NCI-H1092 (cell line): ENCODE measurements at places on chromosomes 12 and 14.

- no peak for DNase-seq
These were observed 69.7 kb downstream of the WASHC3 start for GRCh38 chr12:101992091-101992490.

GRCh38 chr12:57219993-57220754 is 3.6 kb downstream of the NXPH4 start:
- no peak for DNase-seq

GRCh38 chr12:1863823-1864222 is 43.5 kb downstream of the LRTM2 start:
- no peak for DNase-seq

DNA sequence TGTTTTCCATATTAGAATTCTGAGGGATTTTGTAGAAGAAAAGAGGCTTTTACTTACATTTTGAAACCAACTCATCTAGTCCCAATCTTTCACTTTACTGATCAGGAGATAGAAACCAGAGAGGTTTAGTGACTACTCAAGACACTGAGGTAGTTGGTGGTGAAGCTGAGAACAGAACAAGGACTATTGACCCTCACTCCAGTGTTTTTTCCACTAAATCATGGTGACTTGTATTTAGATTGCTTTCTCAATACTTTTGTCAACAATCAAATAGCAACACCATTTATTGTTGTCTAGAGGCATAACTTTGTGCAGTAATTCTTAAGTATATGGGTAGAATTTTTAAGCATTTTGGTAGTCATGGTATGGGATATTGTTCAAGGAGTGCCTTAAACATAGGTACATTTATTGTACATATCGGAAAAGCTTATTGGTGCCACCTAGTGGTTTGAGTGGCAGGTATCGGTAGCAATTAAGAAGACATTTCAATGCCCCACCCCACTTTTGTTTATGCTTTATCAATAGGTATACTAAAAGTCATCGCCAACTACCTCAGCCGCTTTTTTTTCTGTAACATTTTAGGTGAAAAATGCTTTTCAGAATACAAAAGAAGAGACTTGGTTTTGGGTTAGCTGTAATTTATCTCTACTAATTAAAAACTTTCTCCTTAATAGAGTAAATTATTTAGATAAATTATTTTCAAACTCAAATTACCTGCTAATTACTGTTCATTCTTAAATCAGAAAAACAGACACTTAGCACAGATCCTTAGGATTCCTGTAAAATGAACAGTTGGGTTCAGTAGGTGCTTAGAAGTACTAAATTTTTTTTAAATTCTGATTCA is 47.3 kb upstream of the PAWR start:
- DNase-seq = peak; percentile 14

GRCh38 chr14:70648346-70648745 is 6.6 kb downstream of the TTC9 start:
- DNase-seq = no peak

GRCh38 chr12:122399254-122399591 is 23.2 kb downstream of the CLIP1 start:
- DNase-seq = no peak

- DNase-seq = no peak
These were observed 106.0 kb downstream of the TXNDC16 start for GRCh38 chr14:52446355-52446754.

DNA sequence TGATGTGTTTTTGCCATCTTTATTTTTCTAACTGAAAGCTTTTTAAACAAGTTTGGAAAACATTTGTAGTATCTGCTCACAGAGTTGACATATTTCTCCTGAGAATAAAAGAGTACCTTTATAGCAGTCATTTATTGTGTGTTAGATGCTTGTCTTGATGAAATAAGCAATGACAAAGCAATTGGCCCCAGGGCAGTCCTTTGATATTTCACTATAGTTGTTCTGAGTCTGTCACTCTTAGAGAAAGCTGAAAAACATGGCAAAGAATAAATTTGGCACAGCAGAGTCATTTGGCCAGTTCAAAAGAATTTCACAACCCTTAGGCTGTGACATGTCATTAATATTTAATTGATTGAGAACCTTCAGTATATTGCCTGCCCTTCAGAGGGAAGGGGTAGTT is 166.2 kb downstream of the PTPRO start:
- DNase-seq = no peak

- no peak for DNase-seq
These were observed 58.9 kb downstream of the USP15 start for GRCh38 chr12:62319058-62319457.

GRCh38 chr14:94269156-94269555 is 23.9 kb downstream of the SERPINA10 start:
- DNase-seq = no peak

GRCh38 chr14:97642631-97643030 is 845.4 kb downstream of the VRK1 start:
- no peak for DNase-seq

DNA sequence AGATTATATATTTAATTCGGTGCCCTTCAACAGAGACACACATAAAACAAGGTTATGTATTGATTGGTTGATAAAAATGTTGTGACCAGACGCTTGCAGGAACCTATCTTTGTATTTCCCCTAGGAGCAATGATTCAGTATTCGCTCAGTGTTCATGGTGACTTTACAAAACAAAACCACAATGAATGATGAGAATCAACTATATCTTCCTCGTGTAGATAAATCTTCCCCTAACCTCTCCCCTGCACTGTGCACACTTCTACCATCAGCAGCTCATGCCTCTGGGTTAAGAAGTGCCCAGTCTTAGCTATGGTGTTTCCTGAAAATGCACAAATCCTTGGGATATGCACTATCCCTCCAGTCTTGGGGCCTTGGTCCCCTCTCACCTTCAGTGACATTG is 16.3 kb downstream of the RIN3 start:
- no peak for DNase-seq

- DNase-seq = no peak
These were observed 95.7 kb downstream of the RFLNA start for GRCh38 chr12:124390442-124391097.

DNA sequence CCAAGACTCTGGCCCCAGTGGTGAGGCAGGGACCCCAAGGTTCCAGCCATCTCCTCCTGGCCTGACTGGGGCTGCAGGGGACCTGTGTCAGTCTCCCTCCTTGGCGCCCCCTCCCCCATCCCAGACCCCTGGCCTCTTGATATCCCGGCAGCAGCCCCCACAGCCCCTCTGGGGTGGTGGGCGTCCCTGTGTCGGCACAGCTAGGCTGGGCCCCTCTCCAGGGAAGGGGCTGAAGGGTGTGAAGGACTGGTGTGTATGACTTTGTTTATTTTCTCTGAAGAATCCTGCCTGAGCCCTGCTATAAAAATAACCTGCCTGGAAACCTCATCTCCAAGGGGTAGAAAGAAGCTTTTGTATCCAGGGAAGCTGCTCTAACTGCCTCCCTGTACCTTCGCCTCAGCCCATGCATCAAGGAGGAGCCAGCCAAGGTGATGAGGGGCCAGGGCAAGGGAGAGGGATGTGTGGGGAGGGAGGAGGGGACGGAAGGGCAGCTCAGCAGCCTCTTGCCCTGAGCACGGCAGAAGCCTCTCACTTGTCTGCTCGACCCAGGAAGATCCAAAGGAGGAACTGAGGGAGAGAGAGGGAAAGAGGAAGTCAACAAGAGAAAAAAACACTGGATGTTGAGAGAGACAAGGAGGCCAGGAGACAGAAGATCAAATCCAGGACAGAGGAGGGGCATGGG is 25.4 kb upstream of the COL2A1 start:
- DNase-seq = no peak

DNA sequence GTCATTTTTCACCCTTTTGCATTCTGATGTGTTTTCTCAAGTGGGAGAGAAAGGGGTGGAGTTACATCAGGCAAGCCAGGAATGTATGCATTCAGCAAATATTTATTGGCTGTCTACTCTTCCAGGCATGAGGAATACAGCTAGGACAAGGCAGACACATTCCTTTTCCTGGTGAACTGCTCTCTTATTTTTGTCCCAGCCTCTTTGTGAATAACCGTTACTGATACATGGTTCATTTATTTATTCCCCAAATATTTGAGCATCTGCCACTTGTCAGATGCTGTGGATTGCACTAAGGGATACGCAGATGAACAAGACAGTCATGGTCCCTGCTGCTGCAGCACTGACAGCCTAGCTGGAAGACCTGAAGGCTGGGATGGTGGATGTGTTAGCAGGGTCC is 6.1 kb downstream of the PELI2 start:
- no peak for DNase-seq

DNA sequence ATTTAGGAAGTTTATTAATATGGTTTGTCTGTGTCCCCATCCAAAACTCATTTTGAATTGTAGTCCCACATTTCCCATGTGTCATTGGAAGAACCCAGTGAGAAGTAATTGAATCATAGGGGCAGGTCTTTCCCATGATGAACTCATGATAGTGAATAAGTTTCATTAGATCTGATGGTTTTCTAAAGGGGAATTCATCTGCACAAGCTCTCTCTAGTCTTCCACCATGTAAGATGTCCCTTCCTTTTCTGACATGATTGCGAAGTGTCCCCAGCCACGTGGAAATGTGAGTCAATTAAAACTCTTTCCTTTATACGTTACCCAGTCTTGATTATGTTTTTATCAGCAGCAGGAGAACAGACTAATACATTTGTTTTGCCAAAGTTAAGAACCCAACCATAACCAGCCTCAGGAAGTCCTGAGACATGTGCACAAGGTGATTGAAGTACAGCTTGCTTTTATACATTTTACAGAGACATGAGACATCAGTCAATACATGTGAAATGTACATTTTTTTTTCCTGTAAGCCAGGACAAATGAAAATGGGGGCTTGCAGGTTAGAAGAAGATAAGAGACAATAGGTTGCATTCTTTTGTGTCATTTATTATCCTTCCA is 1136.7 kb downstream of the TMEM121 start:
- DNase-seq = no peak

GRCh38 chr12:97022536-97023230 is 115.6 kb downstream of the NEDD1 start:
- peak; percentile 52 for DNase-seq

- DNase-seq = no peak
These were observed 315.7 kb downstream of the TMEM121 start for GRCh38 chr14:105842105-105842504.

GRCh38 chr14:99690636-99691035 is 6.5 kb downstream of the CYP46A1 start:
- no peak for DNase-seq

GRCh38 chr12:66768293-66768692 is 89.4 kb upstream of the GRIP1 start:
- DNase-seq = no peak

GRCh38 chr14:32941668-32942065 is 3.0 kb downstream of the NPAS3 start:
- no peak for DNase-seq

DNA sequence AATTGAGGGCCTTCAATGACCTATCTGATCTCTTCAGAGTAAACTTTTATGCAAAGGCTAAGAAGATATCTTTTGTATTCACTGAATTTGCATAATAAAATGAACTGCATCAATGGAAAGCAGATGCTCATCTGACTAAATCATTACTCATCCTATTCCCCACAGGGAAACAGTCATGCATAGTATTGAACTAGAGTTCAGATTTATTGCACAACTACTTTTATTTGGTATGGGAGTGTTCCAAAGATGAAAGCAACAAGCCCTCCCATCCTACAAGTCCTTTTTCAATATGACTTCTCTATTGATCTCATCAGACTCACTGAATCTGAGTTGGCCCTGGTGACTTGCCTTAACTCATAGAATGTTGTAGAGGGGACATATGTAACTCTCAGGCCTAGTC is 159.8 kb downstream of the KITLG start:
- DNase-seq = no peak

GRCh38 chr12:127245009-127245408 is 1022.0 kb upstream of the TMEM132C start:
- DNase-seq = no peak

DNA sequence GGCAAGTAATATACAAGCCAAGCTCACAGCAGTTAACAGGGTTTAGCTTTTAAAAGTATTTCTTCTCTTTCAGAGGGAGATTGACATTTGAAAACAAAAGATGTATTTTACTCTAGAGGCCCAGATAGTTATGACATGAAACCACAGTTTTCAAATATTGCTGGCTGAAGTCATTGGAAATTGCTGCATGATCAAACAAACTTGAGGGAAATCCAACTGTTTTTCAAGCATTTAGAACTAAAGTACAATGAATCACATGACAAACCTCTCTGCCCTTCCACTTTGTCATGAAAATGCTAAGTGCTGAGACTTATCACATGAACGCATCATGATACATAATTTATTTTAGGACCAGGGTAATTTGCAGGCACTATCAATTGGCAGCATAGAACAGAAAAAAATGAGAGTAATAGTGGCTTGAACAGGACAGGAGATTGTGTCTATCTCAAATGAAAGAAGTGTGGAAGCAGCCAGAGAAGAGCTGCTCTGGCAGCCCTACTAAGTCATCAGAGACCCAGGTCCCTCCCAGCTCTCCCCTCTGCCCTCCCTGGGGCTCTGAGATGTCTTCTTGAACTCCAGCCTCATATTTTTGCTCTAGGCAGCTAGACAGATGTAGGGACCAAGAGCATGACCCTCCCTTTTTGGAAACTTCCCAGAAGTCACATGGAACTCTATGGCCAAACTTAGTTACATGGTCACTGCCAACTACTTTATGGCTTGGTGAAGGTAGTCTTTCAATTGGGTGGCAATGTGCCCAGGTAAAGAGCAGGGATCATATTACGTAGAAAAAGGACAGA is 90.1 kb upstream of the PELI2 start:
- DNase-seq = no peak

GRCh38 chr14:99440278-99440677 is 40.4 kb downstream of the SETD3 start:
- no peak for DNase-seq

- peak; percentile 92 for DNase-seq
These were observed 127.7 kb upstream of the MAX start for GRCh38 chr14:65229748-65230728.

DNA sequence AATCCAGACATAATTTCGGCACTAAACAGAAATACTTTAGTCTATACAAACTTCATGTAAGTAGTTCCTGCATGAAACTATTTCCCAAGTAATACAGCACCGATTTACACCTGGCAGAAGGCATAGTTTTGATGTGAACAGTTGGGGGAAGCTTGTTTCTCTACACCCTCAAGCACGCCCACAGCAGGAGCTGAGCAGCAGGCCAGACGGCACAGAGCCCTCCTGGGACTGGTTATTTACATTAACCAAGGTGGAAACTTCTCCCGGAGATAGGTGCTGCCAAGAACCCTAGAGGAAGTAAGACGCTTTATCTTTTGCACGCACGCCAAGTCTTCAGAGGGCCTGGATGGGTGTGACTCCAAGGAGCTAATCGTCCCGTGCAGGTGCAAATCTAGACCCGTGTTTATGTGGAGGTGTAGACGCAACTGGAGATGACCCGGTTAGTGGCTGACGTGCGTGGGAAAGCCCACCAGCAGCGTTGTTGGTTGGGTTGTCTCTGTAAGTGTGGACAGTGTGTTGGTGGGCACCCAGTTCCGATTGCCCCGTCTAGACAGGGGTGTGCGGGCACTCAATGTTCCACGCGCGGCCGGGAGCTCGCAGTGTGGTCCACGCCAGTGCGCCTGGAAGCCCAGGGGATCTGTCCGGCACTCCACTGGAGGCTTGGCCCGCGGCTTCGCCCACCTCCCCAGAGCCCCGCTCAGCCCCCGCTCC is 767 bp upstream of the TCP11L2 start:
- peak; percentile 15 for DNase-seq
